ENCODE measurements at places on chromosomes 1 and 21.

- DNase-seq, result no peak
Observed at GRCh38 chr1:95954585-95954984, 720.6 kb downstream of the RWDD3 start.

DNA sequence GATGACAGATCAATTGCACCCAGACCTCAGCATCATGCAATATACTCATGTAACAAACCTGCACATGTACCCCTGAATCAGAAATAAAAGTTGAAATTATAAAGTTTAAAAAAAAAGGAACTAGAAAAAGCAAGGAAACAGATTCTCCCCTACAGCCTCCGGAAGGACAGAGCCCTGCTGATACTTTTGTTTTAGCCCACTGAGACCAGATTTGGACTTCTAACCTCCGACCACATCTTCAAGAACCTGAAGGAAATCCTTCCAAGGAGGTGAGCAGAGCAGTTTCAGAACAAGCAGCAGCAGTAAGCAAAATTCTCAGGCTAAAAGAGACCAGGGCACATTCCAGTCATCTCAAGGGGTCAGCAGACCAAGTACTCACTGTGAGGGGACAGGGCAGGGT is 54.5 kb downstream of the TM2D1 start:
- no peak for DNase-seq

DNA sequence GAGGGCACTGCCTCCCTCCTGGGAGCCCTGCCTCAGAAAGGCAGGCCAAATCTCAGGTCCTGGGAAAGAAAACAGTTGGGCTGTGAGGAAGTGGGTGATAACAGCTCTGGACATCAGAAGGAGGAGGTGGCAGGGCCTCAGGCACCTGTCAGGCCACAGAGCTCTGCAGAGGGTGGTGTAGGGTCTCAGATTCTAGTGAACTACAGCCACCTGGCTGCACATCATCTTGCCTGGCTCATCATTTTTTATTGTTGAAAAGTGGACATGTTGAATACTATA is 15.3 kb upstream of the ZNF678 start:
- DNase-seq, result no peak

DNA sequence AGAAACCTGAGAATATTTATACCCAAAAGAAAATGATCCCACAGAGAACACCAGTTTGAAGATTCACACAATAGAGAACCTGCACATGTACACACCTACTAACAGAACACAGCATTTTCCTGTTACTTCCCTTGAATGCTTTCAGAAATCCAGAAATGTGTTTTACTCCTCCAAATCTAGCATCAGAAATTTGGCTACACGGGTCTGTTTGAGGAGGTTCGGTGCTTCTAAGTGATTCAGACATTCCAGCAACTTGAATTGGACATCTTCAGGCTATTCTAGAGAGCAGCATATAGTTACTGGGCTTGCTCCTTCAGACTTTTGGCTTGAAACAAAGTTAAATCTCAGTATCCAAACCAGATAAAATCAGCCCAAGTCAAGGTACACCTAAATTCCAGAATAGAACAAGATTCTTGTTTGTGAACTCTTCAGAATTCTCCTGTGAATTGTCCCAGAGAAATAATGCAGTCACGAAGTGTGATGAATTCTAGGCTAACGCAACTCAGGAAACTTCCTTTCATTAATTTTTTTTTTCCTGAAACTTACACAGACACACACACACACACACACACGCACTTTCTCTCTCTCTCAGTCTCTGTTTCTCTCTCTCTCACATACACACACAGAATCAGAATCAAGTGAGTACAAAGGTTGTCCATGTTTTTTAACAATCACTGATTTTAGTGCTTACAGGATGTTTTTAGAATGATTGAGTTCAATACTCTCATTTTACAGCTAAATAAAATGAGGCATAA is 278.4 kb upstream of the SNX7 start:
- DNase-seq, result no peak

- DNase-seq, result no peak
Observed at GRCh38 chr1:161954050-161954449, 69.6 kb downstream of the OLFML2B start.

GRCh38 chr1:208431721-208432120 is 187.5 kb upstream of the PLXNA2 start:
- no peak for DNase-seq

DNA sequence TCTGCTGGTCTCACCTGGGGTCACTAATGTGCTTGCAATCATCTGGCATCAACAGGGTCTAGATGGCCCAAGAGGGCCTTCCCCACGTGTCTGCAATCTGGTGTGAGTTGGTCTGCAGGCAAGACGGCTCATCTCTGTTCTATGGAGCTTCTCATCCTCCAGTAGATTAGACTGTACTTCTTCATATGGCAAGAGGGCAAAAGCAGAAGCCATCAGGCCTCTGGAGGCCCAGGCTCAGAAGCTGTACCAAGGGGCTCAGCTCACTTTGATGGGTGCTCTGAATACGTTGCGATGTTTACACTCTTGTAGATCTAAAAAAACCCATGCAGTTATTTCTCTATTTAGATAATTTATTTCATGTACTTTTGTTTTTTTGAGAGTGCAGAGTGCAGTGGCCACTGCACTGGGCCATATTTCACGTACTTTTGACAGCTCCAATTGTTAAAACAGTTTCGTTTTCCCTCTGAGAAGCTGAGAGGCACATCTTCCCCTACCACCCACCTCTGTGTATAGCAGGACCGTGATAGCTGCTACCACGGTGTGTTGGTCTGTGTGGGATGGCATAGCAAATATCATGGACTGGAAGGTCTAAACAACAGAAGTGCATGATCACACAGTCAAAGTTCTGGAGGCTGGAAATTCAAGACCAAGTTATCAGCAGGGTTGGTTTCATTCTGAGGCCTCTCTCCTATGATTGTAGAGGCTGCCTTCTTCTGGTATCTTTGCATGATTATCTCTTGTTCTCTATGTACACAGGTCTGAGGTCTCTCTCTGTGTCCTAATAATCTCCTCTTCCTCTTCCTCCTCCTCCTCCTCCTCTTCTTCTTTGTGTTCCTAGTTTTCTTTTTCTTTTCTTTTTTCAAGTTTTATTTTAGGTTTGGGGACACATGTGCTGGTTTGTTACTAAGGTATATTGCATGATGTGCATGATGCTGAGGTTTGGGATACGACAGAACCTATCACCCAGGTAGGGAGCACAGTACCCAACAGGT is 17.0 kb downstream of the CITED4 start:
- DNase-seq, result no peak

GRCh38 chr1:37718901-37719571 is 26.7 kb downstream of the CDCA8 start:
- DNase-seq, result no peak

DNA sequence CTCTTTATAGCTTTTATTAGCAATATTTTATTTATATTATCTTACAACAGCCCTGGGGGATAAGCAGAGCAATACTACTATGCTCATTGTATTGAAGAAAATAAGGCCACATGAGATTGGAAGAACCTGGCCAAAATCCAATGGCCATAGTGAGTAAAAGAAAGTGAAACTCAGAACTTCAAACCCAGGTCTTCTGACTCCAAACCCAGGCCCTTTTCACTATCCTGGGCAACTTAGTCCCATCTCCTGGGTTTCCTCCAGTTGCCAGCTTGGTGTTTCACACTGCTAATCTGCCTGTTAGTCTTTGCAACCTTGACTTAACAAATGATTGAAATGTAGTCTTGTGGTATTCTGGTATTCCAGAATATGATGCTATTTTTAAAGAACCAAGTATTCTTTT is 22.4 kb upstream of the EXO1 start:
- no peak for DNase-seq

DNA sequence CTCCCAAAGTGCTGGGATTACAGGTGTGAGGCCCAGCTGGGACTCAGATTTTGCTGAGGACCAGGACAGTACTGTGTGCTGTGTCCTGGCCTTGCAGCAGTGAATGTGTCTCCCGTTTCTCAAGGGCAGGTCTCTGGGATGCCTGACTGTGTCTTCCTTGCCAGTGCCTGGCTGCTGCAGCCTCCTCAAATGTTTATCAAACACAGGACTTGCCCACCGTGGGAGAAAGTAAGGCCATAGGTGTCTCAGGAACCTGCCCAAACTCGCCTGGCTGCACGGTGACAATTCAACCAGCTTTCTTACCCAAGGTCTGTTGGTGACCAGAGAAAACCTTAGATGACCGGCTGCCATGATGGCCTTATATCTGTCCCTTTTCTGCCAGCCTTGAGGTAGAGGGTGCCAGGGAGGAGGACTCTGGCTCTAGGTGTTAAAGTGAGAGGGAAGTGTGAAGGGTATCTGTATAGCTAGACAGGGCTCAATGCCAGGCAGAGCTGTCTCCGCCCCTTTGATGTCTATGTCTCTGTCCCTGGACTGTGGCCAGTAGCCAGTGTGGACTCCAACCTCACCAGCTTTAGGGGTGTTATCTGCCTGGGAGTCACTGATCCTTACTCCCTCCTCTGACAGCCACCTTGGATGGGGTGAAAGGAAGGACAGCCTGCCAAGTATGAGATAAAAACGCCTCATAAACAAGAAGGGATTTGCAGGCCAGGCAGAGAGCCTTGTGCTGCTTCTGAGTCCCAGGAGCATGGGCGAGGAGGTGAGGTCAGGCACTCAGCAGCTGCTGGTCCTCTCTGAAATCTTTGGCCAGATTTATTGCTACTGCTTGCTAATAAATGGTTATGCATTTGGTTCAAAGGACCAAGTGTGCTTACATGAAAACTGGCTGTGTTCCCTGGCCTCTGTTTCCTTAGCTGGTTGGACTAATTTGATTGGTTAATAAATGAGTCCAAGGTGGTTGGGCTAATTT is 22.3 kb downstream of the IL6R start:
- no peak for DNase-seq

- DNase-seq, result no peak
Observed at GRCh38 chr1:224170343-224170742, 12.7 kb upstream of the DEGS1 start.

DNA sequence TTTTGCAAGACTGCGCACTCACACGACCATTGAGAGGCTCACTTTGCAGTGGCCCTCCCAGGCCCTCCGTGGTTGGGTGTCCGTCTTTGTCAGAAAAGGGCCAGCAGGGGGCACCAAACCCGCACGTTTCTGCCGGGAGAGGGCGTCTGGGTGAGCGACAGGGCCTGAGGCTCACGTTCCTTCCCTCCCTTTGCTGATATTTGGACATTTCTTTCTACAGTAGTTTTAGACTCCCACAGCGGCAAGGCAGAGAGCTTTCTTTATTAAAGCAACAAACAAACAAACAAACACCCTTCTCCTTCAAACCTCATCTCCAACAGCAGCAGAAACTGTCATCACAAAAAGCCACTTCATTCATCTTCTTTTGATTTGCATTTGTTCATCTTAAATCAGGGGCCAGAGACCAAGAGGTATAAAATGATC is 79.2 kb upstream of the WDR26 start:
- DNase-seq, result peak; percentile 93

Data from activated CD4-positive, alpha-beta T cell treated with anti-CD3 and anti-CD28 coated beads for 36 hours (primary cell).